Activated T-helper 2 cell treated with anti-CD3 and anti-CD28 coated beads, Interferon-gamma antibody, Interleukin-2, Interleukin-4, amounts not matched to agents 10 μg/mL and 5 μg/mL and 100 μg/mL, durations not matched to agents 14 hours and 24 hours and 36 hours (primary cell): ENCODE measurements at places on chromosomes 6 and 20.

DNA sequence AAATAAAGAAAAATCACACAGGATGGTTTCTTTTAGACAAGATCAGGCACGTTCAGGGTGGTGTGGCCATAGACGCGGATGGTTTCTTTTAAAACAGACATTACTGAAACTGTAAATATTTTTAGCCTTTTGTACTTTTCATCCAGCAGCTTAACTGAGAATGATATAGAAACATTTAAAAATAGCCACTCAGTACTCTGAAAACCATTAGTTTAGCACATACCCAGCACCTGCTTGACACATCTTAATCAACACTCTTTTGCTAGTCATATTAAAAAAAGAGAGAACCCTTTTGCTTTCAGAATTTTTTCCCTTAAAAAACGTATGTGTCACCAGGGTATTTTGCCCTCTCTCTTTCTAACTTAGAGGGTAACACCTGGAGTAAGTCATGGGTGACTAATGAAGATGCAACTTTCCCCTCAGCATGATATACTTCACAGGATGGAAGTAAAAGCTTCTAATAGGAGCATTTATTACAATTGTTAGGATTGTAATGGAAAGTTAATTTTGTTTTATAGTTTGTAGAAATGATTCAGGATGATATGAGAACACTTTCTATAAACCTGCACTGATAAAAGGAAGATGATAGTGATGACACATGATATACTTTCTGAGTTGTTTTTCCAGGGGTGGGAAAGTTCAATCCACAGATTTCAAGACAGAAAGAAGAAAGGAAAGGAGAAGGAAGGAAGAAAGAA lies 45.2 kb downstream of the BACH2 start:
- no peak for DNase-seq

GRCh38 chr6:2988426-2989331 lies 11.0 kb upstream of the NQO2 start:
- peak; percentile 74 for DNase-seq

- DNase-seq, result no peak
These were observed 223.4 kb downstream of the FOXC1 start for GRCh38 chr6:1832844-1833787.

- no peak for DNase-seq
These were observed 18.6 kb upstream of the SPO11 start for GRCh38 chr20:57310821-57311514.

GRCh38 chr6:148274809-148275208 lies 67.8 kb upstream of the SASH1 start:
- no peak for DNase-seq

- DNase-seq, result no peak
These were observed 13.5 kb downstream of the HAO1 start for GRCh38 chr20:7926767-7927166.

DNA sequence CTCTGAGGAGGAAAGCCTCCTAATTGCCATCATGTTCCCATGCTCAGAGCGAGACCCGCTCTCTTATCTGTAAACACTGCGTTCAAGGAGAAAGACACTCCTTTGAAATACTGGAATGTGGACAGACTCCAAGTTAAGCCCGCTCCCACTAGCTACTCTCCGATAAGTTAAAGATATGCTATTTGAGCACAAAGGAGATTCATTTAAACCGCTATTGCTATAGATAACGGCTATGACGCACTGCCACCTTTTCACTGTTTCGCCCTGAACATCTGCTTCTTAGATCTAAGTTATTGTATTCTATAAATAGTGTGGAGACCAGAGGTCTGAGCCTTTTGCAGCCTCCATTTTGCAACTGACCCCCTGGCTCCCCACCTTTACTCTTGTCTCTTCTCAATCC lies 82.3 kb downstream of the GPX5 start:
- no peak for DNase-seq

DNA sequence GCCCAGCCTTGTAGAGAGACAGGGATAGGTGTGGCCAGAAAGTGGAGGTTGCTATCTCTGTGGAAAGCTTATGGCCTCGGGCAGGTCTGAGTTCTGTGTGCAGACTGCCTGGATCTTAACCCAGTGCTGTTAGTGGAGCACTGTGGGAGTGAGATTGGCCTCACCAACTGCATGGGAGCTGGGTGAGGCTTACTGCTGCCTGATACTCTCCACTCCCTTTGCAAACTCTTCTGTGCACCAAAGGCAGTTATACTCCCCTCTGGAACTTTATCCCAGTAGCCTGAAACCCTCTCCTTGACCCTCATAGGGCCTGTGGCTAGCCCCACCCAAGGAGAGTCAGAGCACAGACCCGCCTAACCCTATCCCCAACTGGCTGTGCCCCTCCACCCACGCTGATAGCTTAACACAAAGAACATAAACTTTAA lies 41.4 kb upstream of the PKIB start:
- no peak for DNase-seq

GRCh38 chr6:137737836-137738596 lies 129.0 kb upstream of the TNFAIP3 start:
- DNase-seq, result no peak

GRCh38 chr6:30819297-30819917 lies 64.9 kb upstream of the DDR1 start:
- DNase-seq, result no peak

DNA sequence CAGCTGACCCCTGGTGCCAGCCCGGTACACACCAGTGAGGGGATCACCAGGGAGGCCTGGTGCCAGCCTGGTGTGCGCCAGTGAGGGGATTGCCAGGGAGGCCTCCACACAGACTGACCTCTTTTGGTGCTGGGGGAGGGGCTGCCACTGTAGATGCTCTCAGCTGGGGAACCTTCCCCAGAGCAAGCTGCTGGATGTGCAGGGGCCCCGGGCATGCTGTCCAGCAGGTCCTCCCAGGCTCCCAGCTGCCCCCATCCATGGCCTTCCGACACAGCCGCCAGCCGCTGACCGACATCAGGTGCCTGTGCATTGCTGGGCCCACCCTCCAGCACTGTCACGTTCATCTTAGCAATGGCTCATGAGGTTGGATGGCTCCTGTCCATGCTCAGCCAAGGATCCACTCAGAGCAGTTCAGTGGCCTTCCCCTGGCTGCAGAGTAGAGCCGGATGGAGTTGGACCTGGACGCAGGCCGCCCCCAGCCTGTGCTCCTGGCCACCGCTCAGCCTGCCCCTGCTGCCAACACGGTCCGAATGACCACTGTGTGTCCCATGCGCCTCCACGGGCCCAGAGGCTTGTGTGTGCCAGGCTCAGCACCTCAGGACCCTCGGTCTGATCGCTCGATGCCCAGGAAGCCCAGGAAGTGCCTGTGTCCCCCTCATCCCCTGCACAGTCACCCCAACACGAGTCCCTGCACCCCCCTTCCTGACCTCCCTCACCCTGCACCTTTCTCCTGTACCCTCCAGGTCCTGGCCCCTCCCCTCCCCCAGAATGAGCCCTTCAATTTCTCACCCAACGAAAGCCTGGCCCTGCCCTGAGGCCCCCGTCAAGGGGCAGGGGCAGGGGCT lies 95.7 kb downstream of the YTHDF1 start:
- no peak for DNase-seq

GRCh38 chr20:922781-923180 lies 6.6 kb upstream of the ANGPT4 start:
- DNase-seq, result no peak

DNA sequence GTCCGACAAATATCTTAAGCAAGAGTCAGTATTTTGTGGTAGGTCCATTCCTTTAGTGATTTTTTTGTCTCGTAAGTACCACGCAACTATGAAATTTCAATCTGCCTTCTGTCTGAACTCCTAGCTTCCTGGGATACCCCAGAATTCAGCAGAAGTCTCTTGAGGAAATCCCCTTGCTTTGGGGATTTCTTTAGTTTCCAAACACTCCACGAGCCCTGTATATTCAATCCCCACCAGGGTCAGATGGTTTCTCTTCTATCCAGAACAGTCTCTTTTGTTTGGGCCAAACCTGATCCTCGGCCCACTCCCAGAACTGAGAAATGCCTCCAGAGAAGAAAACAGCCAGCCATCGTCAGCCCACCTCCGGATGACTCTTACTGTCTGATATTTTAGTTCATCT lies 113.0 kb downstream of the CHD6 start:
- no peak for DNase-seq

- peak; percentile 4 for DNase-seq
These were observed 21.8 kb downstream of the NPEPL1 start for GRCh38 chr20:58714340-58714922.

- peak; percentile 94 for DNase-seq
These were observed at the start of gene TNFAIP3 for GRCh38 chr6:137866914-137867684. Gene TNFAIP3, plus strand, starts transcription at chr6:137867259. Its CDS starts 3,969 bp downstream, at chr6:137871228.

- no peak for DNase-seq
These were observed 16.8 kb downstream of the RALY start for GRCh38 chr20:34010405-34010931.

DNA sequence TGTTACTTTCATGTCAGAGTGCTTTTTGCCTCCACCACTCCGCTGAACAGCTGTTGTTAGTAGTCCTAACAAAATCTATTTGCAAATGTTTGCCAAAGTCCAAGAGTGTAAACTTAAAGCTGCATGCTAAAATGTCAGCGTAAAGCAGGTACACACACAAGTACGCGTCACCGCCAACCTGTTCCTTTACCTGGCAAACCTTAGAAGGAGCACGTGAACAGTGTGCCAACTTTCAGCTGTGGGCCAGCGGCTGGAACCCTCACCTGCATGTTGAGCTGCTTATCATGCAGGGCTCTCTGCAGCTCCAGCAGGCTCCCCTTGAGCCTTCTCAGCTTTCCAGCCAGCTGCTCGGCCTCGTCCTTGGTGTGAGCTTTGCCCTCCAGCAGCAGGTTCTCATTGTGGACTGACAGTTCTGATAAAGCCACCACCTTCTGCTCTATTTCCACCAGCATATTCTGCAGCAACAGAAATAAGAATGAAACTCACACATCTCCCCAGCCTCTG lies 359.3 kb downstream of the SYNE1 start:
- DNase-seq, result no peak

DNA sequence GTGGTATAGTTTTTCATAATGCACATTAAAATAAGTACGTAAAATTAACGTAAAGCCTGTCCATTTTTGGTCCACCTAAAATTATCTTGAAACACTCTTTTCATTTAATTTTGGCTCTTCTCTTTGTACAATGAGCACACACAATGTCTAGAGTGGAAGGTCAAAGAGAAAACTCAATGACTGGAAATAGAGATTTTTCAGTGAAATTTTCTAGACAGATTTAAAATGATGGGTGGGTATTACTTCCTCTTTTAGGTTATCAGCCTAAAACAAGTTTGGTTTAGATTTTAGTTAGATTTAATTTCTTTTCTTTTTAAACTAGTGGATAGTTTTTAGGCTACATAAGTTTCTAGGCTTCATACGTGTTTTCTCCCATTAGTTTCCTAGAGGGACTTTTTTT lies 24.9 kb downstream of the DSE start:
- DNase-seq, result no peak

DNA sequence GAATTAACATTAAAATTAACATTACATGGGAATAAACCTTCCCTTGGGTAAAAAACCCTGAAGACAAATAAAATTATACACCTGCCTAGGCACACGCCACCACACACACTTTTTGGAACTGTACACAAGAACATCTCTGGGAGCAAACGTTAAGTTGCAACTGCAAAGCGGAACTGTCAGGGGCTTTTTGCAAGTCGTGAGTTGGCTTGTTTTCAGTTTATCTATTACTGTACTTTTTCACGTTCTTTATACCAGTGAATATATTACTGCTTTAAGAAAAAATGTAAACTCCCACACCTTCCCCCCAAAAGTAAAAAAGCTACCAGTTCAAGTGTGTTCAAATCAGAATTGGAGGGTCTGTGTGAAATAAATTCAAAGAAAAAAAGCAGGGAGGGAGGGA lies 65.5 kb upstream of the NFATC2 start:
- no peak for DNase-seq

DNA sequence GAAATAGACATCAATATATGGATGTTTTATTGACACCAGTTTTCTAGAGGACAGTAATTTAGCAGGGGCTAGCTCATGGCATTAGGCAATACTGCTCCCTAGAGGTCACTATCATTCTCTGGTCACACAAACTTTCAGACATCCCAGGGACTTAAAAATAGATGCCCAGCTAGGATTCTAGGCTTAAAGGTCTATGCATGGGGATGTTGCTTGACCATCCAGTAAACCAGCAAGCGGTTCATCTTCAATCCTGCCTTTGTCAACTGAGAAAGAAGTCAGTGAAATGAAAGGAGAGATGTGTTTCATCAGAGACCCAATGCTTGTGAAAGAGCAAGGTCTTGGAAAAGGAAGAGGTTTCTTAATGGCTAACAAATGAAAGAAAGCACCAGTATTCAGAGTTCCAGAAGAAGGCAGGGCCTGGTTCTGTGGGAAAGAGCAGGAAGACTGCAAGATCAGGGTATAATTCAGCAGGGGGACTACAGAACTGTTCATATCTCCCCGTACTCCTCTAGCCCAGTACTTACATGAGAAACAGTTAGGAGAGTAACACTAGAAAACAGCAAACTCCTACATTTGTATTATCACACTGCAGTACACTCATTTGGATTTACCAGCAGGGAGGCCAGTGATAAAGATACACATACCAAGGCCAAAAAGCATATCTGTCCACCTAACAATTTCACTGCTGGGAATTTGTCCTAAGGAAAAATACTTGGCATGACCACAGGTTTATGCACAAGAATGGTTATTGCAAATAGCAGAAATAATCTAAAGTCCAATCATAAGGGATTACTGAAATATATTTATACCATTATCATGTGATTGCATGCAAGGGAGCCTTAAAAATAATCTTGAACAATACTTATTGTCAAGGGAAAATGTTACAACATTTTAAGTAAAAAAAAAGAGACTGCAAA lies 151.4 kb upstream of the LAMA2 start:
- no peak for DNase-seq

- DNase-seq, result no peak
These were observed 23.4 kb downstream of the FAM217A start for GRCh38 chr6:4055420-4056041.

GRCh38 chr20:25247000-25247517 lies 826 bp upstream of the PYGB start:
- no peak for DNase-seq

DNA sequence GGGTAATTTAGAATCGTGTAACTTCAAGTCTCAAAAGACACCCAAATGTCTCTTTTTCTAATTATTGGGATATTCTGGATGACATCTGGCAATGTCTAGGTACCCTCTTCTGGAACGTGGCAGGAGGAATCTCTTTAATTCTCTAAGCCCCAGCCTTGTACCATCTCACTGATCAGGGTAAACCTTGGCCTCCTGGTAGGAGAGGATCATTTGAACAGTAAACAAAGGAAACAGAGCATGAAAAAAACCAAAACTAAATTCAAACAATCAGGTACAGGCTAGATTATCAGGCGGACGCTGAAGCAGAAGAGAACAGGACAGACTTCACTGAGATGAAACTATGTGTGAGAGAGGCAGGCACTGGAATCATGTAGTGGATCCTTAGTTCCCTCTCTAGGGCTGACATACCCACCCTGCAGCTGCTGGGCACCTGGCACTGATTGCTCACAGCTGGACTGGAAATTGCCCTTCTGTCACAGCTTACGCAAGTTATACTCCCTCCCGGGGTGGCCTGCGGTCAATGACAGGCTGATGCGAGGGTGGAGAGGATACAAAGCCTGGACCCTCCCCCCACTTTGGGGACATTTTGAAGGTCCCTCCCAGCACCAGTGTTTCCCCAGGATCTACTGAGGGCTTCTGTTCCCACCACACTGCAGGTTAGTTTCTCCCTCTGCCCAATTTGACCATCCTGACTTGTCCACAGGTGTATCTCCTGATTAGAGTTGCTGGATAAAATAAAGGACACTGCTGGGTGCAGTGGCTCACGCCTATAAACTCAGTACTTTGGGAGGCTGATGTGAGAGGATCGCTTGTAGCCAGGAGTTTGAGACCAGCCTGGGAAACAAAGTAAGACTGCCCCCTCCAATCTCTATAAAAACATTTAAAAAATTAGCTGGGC lies 20.6 kb upstream of the ZBTB24 start:
- DNase-seq, result no peak

- DNase-seq, result no peak
These were observed 18.6 kb downstream of the CCDC167 start for GRCh38 chr6:37480951-37481534.

GRCh38 chr6:104527761-104528415 lies 331.8 kb downstream of the HACE1 start:
- DNase-seq, result no peak
